ENCODE measurements at places on chromosomes 2 and 18.

DNA sequence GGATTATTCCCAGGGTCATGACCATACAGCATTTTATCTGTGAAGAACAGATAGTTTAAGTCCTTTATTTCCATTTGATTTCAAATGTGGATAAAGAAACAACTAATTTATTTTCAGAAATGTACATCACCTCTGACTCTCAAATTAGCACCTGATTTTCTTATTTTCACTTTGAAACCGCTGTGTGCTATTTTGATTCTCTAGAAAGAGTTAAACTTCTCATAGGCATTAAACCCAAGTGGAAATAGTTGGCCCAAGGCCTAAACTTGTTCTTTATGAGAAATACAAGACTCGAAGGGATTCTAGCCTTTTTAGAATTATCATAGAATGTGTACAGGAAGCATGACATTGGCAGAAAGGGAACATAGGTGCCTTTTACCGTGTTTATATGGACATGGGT lies 41.5 kb upstream of the LTBP1 start:
- no peak for DNase-seq

GRCh38 chr2:43798300-43798699 lies 24.5 kb downstream of the DYNC2LI1 start:
- no peak for DNase-seq

- no peak for DNase-seq
Measured at GRCh38 chr2:180985771-180986395, 5.5 kb downstream of the UBE2E3 start.

- no peak for DNase-seq
Measured at GRCh38 chr18:75041586-75041985, 167.4 kb downstream of the PTGR3 start.

DNA sequence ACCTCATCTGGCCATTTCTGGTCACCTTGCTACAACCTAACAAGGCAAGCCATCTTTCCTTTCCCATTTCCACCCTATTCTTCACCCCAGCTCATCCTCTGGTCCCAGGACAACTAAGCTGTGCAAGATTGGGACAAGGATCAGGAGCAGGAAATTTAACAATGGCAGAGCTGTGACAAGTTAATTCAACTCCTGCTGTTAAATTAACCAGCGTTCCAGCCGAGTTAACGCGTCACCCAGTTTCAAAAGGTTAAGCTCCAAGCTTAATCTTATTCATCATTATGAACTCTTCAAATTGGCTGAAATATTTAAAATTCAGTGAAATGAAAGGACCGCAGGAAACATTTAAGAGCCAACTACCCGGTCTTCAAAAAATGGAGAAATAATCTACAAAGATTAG lies 231.9 kb downstream of the GRB14 start:
- DNase-seq: no peak

GRCh38 chr2:174553811-174554493 lies 43.7 kb downstream of the WIPF1 start:
- no peak for DNase-seq

DNA sequence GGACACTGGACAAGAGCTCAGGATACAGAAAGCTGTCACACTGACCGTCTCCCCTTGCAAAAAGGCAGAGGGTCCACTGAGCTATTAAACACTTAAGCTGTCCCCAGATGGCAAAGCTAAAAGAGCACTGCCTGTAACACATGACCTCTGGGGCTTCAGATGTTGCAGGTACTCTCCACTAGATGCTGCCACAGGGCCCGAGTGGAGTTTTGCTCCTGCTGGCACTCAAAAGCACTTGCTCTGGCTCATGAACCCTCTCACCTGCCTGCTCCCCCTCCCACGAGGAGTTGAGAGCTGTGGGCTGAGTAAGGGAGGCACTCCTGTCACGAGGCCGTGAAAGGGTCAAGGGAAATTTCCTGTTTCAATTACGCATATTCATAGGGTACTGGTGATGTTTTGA lies 227.9 kb downstream of the PRKCE start:
- DNase-seq: no peak

GRCh38 chr2:134462791-134463698 lies 209.2 kb downstream of the MGAT5 start:
- DNase-seq: no peak

- DNase-seq: no peak
Measured at GRCh38 chr18:48022531-48023329, 92.3 kb upstream of the SMAD2 start.

GRCh38 chr2:68214381-68214780 lies 38.0 kb downstream of the PPP3R1 start:
- no peak for DNase-seq

GRCh38 chr2:20052861-20053281 lies 1.4 kb upstream of the LAPTM4A start:
- DNase-seq: no peak
